ENCODE measurements at places on chromosomes 16 and 17.
A peak's percentile ranks its signal among the peaks of the same experiment; 100 is the strongest.

DNA sequence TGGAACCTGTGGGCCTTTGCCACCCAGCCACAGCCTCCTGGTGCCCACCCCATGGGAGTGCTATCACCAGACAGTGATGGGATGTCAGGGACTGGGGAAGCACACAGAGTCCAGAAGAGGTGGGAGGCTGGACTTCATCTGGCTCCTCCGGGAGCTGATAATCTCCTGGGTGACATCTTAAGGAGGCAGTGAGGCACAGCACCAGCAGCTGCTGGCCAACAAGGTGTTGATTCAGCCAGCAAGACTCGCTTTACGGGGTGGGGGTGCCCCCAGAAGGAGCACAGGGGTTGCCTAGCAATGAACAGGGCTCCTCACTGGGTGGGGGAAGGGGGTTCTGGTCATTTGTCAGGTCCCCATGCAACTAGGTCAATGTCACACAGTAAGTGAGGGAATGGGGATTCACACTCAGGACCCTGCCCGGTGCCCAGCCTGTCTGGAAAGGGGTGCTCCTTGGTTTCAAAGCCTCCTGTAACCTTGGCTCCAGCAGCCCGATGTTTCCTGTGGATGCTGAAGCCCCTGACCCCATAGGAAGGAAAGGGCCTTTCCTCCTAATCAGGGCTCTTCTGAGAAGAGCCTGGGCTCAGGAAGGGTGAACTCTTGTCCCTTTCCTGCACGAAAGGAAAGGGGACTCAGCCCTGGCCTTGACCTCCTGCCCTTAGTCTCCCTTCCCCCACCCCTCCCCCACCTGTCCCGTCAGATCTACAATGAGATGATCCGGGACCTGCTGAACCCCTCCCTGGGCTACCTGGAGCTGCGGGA, 17.7 kb downstream of the KIF19 start:
- DNase-seq, result no peak

- no peak for DNase-seq
Measured at GRCh38 chr17:65260626-65261025, 123.5 kb downstream of the RGS9 start.

- DNase-seq, result no peak
Measured at GRCh38 chr16:81502396-81503070, 57.9 kb downstream of the CMIP start.

DNA sequence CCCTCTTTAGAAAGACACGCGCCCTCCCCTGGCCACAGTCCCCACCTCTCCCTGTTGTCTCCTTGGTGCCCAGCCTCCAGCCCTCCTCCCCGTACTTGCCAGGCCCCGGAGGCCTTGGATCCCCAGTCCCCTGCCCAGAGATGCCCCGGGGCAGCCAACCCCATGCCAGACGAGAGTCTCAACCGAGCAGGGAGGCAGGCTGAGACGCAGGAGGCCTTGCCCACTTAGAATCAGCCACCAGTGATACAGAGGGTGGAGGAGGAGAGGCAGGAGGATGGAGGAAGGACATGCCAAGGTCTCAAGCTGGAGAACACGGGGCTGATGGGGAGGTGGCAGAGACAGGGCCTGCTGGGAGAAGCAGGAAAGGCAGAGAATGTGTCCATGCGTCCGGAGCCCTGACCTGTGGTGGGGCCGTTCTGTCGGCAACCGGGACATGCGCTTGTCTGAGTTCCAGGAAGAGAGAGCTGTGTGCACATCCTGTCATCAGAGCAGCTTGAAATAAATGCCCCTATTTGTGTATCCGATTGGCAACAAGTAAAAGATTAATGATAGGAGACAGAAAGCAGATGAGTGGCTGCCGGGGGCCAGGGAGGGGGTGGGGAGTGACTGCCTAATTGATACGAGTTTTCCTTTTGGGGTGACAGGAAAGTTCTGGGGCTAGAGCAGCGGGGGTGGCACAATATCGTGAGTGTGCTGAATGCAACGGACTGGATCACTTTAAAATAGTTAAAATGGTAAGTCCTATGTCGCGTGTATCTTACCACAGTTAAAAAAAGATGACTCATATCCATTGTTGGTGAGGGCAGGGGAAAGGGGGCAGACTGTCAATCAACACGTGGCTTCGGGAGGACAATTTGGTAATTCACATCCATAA, 44.7 kb upstream of the MEAK7 start:
- peak; percentile 39 for DNase-seq

- DNase-seq, result no peak
Measured at GRCh38 chr17:73750975-73751374, 106.7 kb upstream of the SDK2 start.

DNA sequence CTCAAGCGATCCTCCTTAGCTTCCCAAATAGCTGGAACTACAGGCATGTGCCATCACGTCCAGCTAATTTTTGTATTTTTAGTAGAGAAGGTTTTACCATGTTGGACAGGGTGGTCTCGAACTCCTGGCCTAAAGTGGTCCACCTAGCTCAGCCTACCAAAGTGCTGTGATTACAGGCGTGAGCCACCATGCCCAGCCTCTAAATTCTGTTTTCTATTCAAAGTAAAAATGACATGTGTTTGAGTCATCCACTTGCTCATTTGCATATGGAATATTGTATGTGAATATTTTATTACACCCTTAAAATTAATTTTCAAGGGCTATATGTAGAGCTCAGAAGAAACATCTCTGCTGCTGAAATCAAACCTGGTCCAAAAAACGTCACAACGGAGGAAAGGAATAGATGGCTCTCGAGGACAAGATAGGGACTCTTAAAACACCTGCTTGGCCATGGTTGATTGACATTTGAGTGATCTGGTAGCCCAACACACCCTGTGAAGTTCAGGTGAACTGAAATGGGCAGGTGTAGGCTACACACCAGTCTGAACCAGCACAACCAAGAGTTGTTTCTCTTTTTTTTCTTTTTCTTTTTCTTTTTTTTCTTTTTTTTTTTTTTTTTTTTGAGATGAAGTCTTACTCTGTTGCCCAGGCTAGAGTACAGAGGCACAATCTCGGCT, 51.1 kb downstream of the SF3B3 start:
- no peak for DNase-seq
